Activated CD4-positive, CD25-positive, alpha-beta regulatory T cell (primary cell): ENCODE measurements at places on chromosomes 7 and 10.

DNA sequence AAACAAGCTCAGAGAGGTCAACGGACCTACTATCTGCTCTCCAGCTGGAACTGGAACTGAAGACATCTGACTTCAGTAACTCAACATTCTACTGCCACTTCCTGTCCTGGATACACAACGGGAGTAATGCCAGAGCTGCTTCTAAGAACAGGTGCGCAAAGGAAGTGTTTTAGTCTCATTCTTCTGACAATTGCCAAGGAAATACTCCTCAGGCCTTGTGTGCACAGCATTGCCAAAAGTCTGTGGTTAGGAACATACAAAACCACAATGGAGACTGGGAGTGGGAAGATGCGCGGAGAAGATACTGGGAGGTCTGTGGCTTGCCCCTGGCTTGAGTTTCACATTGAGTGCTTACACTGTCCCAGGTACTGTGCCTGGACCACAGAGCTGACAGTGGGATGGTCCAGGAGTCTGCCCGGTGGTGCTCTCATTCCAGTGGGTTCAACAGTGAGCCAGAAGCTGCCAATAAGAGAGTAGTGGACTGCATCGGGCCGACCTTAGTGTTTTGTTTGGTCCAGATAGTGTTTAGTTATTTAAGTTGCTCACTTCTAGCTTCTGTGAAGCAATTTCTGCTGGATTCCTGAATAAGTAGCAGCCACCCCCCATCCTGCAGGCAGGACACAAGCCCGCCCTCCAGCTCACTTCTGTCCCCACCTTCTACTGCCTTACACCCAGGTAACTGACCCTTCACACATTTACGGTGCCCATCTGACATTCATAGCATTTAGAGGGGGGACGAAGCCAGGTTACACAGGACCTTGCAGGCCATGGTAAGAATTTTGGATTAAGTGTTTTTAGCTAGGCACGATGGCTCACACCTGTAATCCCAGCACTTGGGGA, 10.3 kb downstream of the TBL2 start:
- DNase-seq = no peak

GRCh38 chr10:78754269-78755062, 314.3 kb upstream of the ZMIZ1 start:
- no peak for DNase-seq

DNA sequence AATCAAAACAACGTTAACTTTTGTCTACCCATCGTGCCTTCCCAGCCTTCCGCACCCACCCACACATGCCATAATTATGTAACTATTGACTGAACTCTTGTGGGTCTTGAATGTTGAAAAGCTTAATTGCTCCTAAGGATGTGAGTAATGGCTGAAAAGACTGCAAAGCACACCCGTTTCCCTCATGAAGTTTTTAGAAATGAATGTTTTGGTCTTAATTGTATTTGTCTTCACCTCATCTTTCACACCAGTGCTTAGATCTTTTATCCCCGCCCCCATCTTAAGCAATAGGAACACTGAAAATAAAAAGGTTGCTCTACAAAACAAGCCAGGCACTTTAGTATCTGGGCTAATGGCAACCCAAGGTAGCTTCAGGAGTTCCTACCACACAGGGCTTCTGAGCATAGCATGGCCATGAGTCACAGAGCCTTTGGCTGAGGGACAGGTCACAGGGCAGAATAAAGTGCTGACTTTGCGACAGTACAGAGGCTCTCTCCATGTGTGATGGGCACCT, 690.5 kb downstream of the PARD3 start:
- DNase-seq = no peak

- DNase-seq = no peak
These were observed 97.3 kb upstream of the KCNIP2 start for GRCh38 chr10:101940916-101941315.

GRCh38 chr10:103153302-103154197, 39.5 kb downstream of the NT5C2 start:
- no peak for DNase-seq

GRCh38 chr7:127833641-127834040, 181.6 kb downstream of the SND1 start:
- DNase-seq = no peak

DNA sequence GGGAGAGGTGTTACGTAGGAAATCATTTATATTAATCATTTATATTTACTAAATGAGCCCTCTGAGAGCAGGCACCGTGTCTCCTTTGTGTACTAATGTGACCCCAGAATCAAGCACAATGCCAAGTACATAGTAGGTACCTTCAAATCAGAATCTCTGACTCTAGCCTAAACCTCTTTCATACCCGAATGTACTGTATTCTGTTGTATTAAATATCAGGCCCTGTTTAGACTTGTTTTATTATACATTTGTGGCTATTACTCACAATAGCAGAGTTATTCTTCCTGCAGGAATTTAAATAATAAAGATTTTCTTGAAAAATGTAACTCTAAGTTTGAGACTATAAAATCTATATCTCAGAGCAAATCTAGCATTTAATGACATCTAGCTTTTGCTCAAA, 297.3 kb downstream of the EXOC4 start:
- no peak for DNase-seq

DNA sequence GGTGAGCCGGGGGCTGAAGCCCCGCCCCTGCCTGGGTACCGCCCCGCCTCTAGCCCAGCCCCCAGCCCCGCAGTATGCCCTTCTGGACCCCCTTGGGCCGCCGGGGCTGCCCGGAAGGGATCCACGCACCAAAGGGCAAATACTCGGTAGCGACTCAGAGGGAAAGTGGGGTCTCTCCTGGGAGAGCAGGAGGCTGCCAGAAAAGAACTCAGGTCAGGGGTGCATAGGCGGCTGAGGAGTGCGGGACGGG, 796 bp downstream of the FBXL15 start:
- no peak for DNase-seq

DNA sequence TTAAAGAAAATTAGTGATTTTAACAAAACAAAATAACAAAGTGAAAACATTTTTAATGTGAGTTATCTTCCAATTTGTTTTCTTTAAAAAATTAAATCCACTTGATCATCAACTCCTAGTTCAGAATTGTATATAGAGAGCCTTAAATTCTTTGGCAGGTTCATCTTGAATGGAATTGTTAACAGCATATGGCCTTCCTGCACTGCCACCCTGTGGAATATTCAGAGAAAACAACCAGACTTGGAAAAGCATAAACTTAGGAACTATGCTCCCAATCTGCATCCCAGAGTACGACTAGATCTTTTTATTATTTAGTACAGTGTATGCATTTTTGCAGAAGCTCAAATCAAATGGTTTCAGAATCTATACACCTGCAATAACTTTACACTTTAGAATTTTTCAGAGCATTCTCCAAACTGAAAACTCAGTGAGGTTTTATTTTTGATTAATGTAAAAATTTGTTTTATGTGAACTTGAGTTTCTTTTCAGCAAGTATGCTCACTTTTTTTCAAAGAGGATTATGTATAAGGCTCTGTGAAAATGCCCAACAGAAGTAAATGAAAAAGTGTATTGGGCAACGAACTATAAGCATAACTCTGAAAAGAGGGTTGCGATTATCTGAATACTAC, 44.9 kb upstream of the ANK3 start:
- DNase-seq = no peak

GRCh38 chr10:120086066-120086465, 193.5 kb downstream of the SEC23IP start:
- DNase-seq = no peak

DNA sequence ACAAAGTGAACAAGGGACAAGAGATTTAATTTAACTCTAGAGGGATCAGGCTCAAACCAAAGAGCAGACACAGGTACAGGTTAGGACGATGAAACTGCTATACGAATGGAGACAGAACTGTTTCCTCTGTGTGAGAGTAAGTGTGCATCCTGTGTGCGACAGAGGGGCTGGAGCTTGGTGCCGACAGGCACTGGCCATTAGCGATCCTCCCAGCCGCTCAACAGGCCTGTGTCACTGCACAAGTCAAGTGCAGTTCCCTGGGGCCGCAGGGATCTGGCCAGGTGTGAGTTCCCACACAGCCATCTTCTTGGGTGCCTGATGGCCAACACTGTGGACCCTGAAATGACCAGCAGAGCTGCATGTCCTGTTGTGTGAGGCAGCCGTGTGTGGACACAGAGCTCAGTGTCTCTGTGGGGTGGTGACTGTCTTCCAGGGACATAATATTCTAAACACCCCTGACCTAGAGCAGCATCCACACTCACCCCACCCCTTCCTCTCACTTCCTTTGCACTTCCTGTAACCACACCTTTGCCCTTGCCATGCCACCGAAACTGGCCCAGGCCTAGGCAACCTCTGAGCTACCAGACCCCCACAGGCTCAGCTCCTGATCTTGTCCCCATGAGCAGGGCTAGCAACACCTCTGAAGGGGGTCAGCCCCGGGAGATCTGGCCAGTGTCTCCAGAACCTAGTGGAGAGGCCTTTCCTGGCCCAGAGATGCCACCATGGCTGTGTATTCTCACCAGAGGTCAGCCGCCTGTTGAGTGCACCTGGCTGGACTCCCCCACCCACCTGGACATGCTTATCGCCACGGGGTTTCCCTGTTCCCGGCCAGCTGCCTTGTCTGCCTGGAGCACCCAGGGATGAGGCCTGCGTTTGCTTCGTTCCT, 11.7 kb upstream of the TBRG4 start:
- no peak for DNase-seq

GRCh38 chr10:86070278-86070677, 296.3 kb downstream of the GRID1 start:
- DNase-seq = no peak
